ENCODE measurements at places on chromosomes 2 and 18.
A peak's percentile ranks its signal among the peaks of the same experiment; 100 is the strongest.

DNA sequence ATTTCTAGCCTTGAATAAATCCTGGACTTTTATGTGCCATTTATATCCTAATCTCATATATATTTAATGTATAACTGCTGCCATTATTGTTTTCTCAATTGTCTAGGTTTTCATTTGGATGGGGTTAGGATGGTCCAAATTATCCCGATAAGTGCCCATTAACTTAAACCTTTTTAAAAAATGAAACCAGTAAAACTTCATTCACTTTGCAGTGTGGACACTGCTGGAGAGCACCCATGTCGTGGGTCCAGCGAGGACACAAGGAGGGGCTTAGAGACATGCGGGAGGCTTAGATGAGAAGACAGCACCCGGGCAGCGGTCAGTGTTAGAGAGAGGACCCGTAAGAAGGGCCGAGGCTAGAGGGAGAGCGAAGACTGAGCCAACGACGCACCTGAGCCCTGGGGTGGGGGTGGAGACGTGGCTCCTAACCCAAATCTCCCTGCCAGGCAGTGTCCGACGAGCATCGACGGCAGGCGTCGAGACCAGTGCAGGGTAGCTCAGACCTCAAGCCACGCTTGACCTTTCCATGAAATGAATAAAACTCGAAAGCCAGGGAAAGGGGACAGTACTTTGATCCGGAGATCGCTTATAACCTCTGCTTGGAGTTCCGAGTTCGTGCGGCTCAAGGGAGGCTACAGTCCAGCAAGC is 9.0 kb upstream of the EN1 start:
- no peak for DNase-seq

DNA sequence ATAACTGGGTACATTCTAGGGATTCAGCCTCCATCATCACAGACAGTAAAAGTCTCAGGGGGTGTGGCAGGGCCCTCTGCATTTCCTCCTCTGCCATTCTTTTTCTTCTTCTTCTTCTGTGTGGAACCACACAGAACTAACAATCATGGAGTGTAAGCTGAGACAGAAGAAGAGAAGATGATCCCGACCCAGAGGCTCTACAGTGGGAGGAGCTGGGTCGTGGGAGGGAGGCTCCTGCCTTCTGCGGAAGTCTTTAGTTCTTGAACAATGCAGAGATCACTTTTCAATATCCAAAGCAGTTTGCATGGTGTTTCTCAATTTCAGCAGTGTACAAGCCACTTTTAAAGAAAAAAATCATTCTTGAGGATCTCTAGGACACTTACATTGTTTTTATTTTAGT is 80.9 kb downstream of the KCNS3 start:
- no peak for DNase-seq

- no peak for DNase-seq
Observed at GRCh38 chr2:188142636-188143295, 148.9 kb upstream of the GULP1 start.

DNA sequence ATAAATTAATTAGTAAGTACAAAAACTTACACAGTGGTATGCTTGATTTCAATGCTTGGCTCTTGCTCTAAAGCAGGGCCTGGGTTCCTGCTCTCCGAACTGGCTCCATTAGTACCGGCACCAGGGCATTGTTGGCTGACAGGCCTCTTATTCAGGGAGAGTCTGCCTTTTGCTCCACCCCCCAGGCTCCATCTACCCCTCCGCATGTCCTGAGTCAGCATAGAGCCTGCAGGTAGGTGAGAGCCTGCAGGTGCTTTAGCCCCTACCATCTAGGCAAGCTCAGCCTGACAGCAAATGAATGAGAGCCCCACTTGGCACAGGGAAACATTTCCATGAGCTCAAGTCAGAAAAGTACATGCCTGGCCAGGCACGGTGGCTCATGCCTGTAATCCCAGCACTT is 35.1 kb upstream of the EFHD1 start:
- no peak for DNase-seq

DNA sequence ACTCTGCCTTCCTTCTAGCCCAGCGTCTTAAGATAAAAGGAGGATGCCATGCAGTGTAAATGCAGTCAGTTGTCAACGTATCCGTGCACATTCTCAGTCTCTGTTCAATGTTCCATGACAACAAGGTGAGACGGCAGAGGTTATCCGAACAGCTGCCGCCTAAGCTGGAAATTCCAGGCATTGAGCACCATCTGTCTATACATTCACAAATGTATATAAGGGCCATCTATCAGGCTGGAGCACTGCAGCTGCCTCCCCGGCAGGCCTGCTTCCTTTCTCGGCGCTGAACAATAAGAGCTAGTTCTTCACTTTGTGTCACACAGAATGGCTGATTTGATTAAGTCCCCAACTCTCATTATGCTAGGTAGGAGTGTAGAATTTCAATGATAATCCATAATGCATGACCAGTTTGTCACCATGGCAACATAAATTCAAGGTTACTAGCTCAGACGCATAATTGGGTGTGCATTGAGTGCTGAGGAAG is 282.2 kb upstream of the SOX11 start:
- DNase-seq = no peak

DNA sequence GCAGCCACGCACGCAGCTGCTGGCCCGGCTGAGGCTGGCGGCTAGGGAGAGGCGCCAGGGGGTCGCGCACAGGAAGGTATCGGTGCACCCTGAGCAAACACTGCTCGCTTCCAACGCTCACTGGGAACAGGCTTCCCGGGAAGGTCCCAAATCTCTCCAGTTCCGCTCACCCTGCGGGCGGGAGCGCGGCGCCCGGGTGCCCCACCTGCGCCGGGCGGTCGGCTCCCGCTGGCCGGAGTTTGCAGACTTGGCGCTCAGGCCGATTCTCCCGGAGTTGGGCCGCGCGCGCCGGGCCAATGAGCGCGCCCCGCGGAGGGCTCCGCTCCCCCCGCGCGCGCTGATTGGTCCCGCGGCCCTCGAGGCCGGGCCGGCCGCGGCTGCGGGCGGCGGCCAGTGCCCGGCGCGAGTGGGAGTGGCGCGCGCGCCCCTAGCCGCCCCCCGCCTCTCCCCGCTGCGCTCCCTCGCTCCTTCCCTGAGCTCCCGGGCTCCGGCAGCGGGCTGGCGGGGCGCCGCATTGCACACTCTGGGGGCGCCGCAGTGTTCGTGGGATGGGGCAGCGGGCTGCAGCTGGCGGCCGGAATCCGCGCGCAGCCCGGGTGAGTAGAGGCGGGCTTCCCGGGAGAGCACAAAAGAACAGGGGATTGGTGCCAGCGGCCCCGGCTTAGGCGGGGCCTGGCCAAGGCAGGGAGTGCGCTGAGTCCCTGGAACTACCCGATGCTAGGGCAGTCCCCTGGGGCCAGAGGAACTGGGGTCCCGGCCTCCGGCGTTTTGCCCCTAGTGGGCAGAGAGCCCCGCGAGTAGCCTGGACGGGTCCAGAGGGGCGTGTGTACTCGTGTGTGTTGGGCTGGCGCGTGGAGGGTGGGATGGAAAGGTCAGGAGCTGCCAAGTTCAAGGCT is at the start of gene LYPD6:
TSS of gene LYPD6 (plus strand) at position 461 of the 896 bp plus-strand sequence. CDS start 107,122 bp downstream, outside the sequence.
- DNase-seq = peak; percentile 54

GRCh38 chr2:207243601-207244000 is 77.9 kb upstream of the KLF7 start:
- DNase-seq = no peak

DNA sequence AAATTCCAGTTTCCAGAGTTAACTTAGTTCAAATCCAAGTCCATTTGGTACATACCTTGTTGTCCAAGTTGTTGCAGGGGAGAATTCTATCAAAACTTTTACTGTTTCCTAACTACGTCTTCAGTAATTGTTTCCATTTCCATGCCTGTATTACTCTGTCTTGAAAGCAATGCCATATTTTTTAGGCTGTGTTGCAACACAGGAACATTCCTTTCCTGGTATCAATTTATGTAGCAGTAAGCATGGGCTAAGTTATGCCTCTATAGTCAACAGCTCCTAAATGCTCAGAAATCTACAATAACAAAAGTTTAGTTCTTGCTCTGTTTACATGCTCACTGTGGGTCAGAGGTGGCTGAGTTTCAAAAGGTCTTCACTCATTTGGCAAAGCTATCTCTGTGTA is 1943.8 kb upstream of the PIK3C3 start:
- DNase-seq = no peak

DNA sequence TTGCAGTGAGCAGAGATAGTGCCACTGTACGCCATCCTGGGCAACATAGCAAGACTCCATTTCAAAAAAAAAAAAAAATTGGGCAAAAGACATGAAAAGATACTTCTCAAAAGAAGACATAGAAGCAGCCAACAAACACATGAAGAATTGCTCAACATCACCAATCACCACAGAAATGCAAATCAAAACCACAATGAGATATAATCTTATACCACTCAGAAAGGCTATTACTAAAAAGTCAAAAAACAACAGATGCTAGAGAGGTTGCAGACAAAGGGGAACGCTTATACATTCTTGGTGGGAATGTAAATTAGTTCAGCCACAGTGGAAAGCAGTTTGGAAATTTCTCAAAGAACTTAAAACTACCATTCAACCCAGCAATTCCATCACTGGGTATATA is 43.1 kb upstream of the CHAC2 start:
- no peak for DNase-seq

- peak; percentile 5 for DNase-seq
Observed at GRCh38 chr2:138846216-138846821, 66.1 kb upstream of the NXPH2 start.

- peak; percentile 67 for DNase-seq
Observed at GRCh38 chr2:239381709-239382134, 19.1 kb downstream of the HDAC4 start.

DNA sequence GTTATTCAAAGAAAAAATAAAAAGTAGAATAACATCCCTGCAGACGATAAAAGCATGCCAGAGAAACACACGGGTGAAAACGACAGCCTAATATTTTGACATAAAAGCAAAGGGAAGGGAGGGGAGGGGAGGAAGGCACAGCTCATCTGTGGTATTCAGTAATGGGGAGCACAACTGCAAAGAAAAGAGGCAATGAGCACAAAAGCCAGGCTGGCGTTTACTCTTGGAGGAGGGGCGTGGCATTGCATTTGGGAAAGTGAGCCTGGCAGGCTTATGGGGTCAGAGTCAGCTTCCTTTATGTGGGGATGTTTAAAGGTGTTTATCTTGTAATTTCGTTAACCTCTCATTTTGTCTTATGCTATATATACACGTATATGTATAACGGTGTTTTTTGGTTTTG is 53.2 kb downstream of the STEAP3 start:
- DNase-seq = no peak

DNA sequence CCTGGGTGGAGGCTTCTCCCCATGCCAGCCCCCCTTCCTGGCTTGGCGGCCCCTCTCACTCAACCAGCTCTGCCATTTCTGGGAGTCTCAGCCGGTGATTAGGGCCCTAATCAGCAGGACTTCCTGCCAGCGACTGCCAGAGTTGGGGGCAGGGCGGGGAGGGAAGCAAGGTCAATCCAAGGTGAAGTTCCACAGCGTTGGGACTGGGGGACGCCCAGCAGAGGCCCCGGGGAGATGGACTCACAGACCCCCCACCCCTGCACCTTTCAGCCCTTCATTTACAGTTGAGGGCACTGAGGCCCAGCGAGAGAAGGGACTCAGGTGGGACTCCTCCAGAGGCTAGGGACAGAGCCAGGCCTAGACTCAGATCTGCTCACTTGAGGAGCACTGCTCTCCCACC is 65.3 kb downstream of the TNS1 start:
- DNase-seq = no peak

GRCh38 chr2:20443276-20443920 is 3.5 kb upstream of the RHOB start:
- no peak for DNase-seq

GRCh38 chr2:227267410-227268115 is 57.5 kb upstream of the MFF start:
- DNase-seq = no peak

DNA sequence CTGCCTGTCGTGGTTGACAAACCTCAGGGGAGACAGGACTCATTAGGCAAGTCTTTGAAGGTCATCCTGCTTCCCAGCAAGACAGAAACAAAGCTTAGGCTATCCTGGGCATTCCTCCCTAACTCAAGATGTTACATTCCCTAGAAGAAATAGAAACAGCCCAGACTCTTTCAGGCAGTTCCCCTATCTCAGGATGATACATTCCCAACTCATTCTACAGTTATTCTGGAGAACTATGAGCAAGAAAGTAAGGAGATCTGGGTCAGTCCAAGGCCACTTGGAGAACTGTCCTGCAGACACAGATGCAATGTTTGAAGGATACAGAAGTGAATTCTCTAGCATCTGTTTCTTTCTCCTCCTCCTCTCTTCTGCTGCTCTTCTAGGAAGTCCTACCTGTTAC is 220.1 kb upstream of the NCKAP5 start:
- no peak for DNase-seq

DNA sequence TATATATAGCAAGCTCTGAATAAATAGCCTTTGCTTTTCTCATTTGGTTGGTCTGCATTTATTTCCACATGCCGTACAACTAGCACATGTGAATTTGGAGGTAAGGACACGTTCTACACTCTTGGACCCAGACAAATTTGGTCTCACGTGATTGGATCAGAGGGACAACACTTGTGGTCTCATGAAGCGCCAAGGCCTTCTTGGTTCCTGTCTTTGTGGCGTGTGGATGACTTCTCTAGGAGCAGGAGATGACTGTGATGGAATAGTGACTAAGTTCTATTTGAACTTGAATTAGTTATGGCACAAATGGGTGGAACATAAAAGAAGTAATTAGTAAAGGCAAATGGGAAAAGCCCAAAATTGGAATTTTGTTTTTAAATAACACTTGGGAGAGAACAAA is 206.9 kb downstream of the BCL2 start:
- DNase-seq = no peak
